Stimulated activated CD4-positive, alpha-beta T cell treated with anti-CD3 and anti-CD28 coated beads, Interleukin-1b, Interleukin-23, amount 100 ng/mL, for 1 hour (primary cell): ENCODE measurements at places on chromosomes 16 and 17.

DNA sequence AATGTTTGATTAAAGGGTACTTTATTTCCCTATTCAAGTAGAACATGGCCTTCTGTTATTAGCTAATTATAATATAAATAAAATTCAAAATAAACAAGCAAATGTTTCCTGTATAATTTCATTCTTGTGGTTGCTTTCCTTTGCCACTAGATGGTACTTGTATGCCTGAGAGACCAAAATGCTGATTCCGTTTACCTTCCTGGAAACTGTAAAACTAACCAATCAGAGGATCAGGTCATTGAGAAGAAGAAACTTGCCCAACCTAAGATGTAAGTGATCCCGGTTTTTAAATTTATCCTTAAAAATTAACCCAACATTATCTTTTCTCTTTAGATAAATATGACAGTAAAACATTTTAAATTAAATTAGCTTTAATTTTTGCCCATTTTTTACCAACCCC lies 8.1 kb upstream of the ABCA5 start:
- DNase-seq = no peak

DNA sequence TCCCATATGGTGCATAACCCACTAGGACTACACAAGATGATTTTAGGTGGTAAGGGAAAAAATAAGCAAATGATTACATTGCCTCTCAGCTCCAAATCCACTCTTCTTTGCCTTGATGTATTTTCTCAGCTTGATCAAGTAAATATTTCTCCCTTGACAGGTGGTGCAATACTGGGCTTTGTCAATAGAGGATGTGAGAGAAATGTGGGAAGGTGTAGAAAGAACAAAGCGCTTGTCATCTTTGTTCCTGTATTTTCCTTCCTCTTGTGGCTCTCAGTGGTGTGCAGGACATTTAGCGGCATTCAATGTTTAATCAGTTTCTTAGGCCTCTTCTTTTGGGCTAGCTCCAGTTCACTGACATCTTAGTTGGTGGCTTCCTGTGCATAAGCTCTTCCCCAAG lies 1165.8 kb upstream of the GOT2 start:
- no peak for DNase-seq

DNA sequence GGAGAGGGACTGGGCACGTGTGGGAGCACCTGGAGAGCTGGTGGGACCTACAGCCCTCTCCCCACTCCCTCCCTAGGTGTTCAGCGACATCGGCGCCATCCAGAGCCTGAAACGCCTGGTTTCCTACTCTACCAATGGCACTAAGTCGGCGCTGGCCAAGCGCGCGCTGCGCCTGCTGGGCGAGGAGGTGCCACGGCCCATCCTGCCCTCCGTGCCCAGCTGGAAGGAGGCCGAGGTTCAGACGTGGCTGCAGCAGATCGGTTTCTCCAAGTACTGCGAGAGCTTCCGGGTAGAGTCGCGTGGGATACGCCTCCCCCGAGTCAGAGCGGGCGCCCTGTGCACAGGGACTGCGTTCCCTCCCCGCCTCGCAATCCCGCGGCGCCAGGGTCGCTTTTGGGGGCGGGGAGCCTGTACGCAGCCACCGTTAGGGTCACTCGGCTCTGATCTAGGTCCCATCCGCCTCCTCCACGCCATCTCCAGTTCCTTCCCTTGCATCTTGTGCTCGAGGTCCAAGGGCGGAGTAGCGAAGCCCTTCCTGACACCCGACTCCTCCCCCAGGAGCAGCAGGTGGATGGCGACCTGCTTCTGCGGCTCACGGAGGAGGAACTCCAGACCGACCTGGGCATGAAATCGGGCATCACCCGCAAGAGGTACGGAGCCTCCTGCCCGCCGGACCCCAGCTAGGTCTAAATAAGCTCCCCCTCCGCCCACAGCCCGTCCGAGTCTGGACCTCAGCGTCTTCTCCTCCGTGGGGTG lies 13.0 kb downstream of the SARM1 start:
- peak; percentile 35 for DNase-seq

DNA sequence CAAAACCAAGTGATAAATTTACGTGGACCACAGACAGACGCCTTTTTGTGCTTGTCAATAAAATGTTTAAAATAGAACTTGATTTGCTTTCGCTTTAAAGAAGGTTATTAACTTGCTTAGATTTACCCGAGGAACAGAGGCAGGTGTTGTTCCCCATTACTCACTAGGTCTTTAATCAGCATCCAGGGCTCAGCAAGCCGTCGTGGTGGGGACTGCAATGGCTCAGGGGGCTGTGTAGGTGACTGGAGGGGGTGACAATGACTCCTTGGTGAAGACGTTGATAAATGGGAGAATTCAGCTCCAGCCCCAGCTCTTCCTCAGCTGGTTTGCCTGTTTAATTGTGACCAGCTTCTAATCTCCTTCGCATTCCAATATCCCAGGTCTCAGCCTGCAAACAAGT lies 231.4 kb downstream of the TMEM114 start:
- DNase-seq = no peak

DNA sequence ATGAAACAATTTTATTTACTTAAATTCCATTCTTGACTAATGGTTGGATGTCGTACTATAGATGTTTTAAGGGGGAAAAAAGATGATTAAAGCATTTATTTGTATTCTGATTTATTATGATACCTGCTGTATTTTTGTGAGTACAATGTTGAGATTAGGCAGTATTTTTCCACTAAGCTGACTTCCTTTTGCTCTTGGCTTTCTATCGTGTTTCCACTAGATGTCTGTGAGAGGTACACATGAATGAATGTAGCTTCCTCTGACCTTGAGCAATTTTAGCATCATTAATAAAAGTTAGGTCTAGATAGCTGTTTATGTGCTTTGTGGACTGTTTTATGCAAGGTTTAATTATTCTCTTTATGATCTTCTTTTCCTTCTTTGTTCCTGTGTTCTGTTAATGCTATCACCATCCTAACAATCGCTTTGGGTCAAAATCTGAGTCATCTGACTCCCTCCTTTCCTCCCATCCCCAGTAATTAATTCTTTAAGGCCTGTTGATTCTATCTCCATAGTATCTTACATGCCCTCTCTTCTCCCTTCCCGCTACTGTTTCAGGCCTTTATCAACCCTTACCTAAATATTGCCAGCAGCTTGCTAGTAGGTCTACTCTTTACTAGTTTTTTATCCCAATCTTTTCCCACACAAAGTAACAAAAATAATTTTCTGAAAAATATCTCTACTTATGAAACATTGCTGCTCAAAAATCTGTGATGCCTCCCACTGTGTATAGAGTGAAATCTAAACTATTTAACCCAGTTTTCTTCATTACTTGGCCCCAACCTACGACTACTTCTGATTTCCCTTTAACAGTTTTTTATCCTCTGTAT lies 76.0 kb downstream of the VMP1 start:
- DNase-seq = no peak
